ENCODE measurements at places on chromosomes 5 and 9.

DNA sequence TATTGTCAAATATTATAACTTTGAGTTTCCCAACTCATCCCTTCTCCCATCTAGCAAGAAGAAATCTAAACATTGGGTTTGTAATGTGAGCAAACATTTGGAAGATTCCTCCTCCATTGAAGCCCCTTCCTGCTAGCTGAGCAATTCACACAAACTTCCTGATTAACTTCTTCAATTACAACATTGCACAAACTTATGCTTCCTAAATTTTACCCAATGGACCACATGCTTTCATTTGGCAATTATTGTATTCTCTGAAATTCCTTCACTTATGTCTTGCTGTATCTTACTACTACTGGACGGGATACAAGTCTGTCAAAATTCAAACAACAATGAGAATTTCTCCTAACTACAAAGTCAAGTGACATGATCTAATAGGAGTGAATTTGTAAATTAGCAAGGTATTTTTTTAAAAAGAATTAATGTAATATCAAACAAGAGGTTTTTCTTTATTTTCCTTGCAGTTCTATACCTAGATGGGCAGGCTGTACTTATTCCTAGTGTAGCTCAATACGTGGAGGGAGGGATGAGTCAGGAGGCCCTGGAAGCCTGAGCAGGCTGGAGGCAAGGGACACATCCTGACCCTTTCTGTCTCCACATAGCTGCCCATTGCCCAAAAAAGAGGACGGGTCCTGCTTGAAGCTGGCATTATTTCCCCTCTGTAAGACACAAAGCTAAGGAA lies 11.8 kb upstream of the IFNW1 start:
- peak; percentile 9 for DNase-seq

DNA sequence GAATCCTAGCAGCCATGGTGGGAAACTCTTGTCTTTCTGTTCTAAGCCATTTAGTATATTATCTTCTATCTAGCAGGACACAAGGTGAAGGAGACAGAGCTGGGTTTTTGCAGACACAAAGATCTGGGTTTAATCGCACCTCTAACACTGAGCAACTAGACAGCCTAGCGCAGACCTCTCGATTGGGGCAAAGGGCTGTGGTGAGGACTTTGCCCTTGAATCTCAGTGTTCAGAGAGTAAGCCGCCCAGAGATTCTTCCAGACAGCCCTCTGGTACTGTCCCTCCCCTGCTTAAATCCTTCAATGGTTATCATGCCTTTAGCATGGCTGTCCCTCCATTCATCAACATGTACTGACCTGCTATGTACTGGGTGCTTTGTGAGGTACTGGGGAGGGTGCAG lies 128.1 kb downstream of the CRB2 start:
- no peak for DNase-seq

- DNase-seq, result no peak
Measured at GRCh38 chr9:72675586-72675985, 154.2 kb downstream of the TMC1 start.

DNA sequence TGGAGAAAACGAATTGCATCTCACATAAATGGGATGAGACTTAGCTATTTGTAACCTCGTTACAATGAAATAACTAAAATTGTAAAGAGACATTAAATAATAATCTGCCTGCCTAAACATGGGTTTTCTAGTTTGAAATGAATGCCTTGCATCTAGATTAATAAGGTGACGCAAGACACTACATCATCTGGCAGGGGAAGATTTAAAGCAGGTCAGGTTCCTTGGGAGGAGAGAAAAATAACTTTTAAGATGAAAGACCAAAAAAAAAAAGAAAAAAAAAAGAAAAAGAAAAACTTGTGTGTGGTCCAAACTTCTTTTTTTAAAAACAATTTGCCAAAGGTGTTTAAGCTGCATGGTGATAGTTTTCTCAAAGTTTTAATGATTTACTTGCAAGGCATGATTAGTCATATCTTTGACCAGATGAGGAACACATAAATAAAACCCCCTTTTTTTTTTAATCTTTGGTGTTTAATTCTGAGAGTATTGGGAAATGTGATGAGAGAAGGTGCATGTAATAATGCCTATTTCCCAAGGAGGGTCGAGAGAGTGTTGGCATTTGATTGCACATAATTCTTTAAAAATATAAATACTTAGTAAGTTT lies 122.9 kb upstream of the ADAMTSL1 start:
- no peak for DNase-seq

- no peak for DNase-seq
Measured at GRCh38 chr5:157358871-157359270, 92.9 kb downstream of the CYFIP2 start.

GRCh38 chr9:131520503-131520902 lies 10.6 kb downstream of the UCK1 start:
- DNase-seq, result no peak

- DNase-seq, result peak; percentile 71
Measured at GRCh38 chr5:138491669-138492559, 26.6 kb downstream of the EGR1 start.

DNA sequence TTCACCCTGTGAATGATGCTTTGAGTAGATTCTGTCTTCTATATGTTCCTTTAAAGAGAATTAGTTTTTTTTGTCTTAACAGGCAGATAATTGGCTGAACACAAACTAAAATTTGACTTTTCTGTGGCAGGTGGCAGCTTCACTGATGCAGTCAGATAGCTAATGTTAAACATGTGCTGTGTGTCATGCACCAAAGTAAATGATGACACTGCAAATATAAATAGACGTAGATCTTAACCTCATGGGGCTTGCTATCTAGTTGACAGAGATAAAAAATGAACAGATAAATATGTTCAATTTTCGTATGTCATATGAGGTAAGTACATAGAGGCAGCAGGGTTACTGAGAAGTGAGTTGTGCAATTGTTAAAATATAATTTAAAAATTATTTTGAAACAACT lies 82.7 kb downstream of the PARP8 start:
- no peak for DNase-seq

- no peak for DNase-seq
Measured at GRCh38 chr5:125823572-125823971, 599.6 kb upstream of the GRAMD2B start.

DNA sequence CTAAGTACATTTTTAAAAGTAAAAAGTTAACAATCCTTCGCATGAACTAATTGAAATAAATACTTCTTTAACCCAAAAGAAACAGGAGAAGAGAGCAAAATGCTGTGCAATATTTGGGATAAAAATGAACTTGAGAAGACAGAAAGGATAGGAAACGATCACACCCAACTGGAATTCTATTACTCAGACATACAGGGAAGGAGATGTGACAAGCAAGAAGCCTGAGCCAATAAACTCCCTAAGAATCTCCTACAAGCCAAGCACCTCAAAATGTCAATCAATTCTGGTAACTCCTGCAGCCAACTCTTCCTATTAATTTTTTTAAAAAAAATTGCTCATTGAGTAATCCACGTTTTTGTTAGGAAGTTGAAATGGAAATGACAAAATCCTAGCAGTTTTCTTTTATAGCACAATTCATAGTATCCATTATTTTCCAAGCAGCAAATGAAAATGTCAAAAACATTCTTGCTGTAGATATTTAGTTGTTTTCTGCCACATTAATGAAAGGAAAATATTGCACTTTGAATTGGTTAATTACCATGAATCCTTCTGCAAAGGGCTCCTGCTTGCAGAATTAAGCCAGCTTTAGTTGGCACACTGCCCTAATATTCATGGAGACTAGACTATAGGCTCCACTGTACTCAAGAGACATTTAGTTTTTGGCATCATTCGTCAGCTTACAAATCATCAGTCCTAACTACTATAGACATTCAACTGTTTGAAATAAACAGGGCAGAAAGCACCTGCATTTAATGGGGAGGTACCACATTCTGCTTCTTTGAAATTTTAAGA lies 89.0 kb downstream of the RFX3 start:
- DNase-seq, result no peak

GRCh38 chr9:127311239-127311741 lies 46.7 kb downstream of the GARNL3 start:
- DNase-seq, result peak; percentile 17

DNA sequence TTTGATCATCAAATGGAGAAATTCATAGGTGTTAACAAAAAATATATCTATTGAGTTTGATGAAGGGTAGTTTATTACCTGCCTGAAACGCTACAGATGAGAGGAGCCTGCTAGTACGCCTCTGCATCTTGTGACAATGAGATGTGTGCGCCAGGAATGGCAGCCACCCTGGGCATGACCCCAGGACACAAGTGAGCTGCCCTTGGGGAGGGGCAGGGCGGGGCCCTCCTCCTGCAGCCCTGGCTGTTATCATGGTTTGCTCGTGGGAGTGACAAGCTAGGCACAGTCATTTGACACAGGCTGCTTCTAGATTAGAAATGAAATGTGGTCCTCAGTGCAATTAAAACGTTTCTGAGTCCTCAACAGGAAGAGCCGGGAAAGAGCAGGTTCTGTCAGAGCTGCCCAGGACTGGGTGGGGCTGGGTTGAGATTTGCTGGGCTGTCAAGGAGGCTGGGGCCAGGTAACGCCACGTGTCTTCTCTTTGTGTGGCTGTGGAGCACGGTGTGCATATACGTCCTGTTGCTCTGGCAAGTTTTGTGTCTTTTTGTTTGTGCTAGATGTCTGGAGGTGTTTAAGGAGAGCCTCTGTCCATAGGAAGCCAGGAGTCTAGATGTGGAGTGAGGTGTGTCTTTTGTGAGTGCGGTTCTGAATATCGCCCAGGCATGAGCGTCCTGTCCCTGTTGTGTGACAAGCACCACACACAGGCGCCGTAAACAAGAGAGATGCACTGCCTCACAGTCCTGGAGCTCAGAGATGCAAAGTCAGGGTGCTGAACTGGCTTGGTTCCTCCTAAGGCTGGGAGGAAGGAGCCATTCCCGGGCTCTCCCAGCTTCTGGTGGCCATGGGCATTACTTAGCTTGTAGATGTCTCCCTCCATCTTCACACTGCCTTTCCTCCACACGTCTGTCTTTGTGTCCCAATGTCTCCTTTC lies 129.0 kb upstream of the IRX4 start:
- no peak for DNase-seq

DNA sequence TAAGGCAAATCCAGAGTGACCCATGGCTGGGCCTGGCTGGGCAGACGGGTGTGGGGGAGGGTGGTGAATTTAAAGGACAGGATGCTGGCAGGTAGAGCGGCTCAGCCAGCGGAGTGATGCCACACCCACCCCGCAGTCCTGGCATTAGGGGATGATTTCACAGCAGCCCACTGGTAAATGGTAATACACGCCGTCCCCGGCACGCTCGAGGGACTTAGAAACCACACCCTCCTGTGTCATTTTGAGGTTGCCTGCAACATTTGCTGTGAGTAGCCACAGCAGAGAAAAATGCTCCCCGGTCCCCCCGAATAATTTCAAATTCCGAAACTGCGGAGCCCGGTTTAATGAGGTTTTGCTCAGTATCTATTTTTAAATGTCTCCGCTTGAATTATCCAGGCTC lies 71.3 kb upstream of the FCN2 start:
- DNase-seq, result no peak

DNA sequence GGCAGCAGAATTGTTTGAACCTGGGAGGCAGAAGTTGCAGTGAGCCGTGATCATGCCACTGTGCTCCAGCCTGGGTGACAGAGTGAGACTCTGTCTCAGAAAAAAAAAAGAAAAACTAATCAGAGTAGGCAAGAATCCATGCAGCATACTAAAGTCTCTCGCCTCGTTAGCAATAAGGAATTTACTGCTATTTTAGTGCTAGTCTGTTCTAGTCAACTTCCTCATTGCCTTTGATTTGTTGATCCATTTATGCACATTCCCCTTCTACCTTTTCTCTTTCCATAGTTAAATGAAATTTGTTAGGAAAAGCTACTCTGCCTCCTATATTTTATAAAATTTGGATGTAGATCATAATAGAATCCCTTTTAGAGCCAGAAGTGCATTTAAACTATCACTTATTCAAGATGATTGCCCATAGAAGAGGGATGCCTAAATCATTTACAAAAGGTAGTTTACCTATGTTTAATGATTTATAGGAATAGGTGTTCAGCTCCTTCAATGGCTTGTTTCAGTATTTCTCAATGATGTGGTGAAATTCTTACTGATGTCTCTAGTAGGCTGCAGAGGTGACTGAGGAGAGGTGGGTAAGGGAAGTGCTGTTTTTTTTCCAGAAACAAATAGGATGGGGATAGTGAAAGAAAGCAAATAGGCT lies 1.9 kb downstream of the LRRC19 start:
- no peak for DNase-seq
